ENCODE measurements at places on chromosomes 16 and 17. TPM values are rescaled to one million over a fixed set of nuclear protein-coding genes. Genes with fewer than 3 reads are reported as not detected.

SLC13A2 gene
- not detected for total RNA-seq

HOXB5 gene
- not detected for total RNA-seq

C17orf50 gene
- 0.41 TPM for total RNA-seq

PAM16 gene
- total RNA-seq, result 28.5 TPM

CACNG3 gene
- 3.3 TPM for total RNA-seq

CMTM1 gene
- 4.1 TPM for total RNA-seq

AKAP1 gene
- total RNA-seq, result 27.7 TPM

All from frontal cortex (tissue), 4 donors.